GF-D8 (cell line): ENCODE measurements at places on chromosomes 1 and 21.
A peak's percentile ranks its signal among the peaks of the same experiment; 100 is the strongest.

DNA sequence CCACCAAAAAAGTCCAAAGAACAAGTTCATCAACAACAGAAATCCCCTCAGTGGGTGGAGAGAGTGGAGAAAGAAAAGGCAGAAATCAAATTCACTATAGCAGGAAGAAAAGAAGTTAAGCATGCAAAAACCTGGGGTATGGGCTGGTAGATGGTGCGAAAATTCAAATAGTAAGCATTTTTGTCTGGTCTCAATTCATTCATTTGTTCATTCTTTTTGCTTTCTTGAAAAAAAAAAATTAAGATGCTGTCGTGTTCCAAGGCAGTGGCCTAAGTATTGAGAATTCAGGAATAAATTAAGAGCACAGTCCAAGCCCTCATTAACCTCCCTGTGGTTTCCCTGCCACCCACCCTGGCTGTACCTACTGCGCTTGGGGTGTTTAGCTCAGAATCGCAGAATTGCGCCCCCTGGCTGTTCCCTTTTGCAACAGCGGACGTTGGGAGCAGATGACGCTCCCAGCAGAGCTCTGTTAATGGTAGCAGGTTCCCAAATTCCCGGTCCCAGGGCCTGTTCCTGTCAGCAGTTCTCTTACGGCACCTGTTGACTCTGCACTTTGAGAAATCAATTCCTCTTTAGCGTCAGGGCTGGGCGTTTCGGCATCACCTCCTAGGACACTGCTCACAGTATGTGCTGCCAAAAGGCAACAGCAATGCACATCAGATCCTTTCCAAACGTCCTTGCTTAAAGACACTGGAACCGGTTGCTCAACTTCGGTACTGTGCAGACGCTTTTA is 34.0 kb upstream of the SSX2IP start:
- no peak for DNase-seq

DNA sequence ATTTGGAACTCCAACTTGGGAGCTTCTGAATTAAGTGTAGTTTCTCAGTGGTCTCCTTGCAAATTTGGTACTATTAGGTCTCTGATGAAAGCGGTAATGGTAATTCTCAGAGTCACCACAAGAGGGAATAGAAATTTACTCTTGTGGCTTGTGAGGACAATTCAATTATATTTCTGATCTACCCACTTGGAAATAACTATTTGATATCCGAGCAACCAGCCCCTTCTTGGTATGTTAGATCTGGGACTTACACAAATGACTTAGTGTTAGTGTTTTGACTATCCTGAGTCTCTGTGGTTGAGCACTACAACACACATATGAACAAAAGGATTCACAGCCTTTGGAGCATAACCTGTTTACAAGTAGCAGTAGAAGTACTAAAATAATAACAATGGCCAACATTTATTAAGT is 68.1 kb downstream of the RPS6KA1 start:
- DNase-seq = no peak

GRCh38 chr1:103087256-103087655 is 21.1 kb downstream of the COL11A1 start:
- DNase-seq = no peak

GRCh38 chr1:235504122-235504493 is at the start of gene B3GALNT2:
B3GALNT2 (minus strand) TSS chr1:235504452; CDS start chr1:235504252, 200 bp downstream.
- DNase-seq = no peak

- DNase-seq = no peak
Measured at GRCh38 chr1:59526240-59526639, 229.3 kb downstream of the FGGY start.

- no peak for DNase-seq
Measured at GRCh38 chr1:67201891-67202290, 35.6 kb downstream of the IL23R start.

DNA sequence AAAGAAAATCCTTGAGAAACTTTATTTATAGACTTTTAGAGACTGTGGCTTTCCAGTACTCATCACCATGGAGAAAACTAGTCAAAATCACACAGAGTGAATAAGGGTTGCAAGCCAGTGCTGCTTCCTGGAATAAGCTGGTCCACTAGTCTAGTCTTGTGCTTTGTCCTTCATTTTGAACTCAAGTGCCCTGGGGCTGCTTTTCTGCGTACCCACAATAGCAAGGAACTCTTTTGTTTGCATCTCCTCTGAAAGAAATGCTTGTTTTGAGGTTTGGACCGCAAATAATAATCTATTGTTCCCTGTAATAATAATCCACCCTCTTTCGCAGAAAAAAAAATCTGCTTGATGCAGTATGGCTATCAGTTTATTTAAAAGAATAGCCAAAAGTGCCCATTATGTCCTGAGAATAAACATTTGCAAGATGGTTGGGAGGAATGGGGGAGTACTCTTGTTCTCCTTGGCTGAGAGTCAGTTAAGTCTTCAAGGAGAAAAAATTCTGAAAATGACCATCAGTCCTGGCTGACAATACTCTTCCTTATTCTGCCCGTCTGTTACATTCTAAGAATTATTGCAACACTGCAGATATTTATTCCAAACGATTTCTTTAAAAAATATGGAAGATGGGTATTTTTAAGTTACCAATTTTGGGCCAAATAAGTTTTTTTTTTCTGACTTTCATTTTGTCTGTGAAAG is 41.9 kb downstream of the MPZL1 start:
- peak; percentile 14 for DNase-seq

DNA sequence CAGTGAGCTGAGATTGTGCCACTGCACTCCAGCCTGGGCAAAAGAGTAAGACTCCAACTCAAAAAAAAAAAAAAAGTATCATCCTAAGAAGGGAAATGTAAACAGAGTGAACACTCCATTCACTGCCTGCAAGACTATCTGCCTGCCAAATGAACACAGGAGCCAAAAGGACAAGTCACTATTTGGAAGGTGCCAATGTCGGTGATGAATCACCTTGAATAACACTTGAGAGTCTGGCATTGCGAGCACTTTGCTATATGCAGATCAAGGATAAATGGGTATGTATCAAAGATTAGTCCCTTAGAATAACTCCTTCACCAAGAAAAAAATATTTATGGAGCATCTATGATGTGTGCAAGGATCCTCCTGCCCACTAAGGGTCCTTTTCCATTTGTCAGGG is 6.6 kb downstream of the UBR4 start:
- no peak for DNase-seq

- no peak for DNase-seq
Measured at GRCh38 chr21:43611598-43612369, 47.5 kb downstream of the HSF2BP start.

GRCh38 chr1:43799656-43800635 is 92.6 kb downstream of the ST3GAL3 start:
- no peak for DNase-seq
